T-helper 9 cell (primary cell): ENCODE measurements at places on chromosomes 16 and 17.

- no peak for DNase-seq
Observed at GRCh38 chr16:2031081-2031577, 4.4 kb downstream of the NHERF2 start.

GRCh38 chr17:53061446-53061845 is 761.3 kb upstream of the KIF2B start:
- DNase-seq: no peak

GRCh38 chr16:28149011-28149888 is 62.5 kb downstream of the XPO6 start:
- DNase-seq: no peak

DNA sequence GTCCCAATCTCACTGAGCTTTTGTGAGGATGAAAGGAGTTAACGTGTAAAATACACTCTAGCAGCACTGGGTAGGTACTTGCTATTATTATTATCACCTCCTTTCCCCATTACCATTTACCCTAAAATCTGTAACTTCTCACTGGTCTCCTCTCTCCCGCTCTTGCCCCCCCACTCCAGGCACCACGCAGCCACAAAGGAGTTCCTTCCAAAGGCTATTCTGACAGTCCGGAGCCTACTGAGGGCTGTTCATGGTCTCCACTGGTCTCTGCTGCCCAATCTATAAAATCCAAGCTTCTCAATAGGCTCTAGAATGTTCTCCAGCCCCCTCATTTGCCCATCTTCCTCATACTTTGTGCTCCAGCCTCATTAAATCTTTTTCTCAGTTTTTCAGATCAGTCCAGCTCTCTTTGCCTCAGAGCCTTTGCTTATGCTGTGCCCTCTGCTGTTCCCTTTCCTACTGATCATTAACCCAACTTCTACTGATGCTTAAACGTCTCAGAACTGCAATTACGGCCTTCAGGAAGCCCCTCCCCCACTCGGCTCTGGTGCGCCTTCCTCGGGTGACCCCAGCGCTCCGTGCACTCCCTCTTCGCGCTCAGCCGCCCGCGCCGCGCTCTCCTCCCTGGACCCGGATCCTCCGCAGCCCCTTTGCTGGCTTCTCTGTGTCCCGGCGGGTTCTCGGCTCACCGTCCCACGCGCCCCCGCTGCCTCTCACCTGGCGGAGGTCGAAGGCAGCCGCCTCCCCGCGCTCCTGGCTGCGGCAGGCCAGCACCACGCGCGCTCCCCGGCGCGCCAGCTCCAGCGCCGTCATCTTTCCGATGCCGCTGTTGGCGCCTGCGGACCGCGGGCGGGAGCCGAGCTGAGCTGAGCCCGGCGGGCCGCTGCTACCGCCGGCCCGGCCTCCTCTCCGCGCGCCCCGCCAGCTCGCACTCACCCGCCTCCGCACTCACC is 737 bp downstream of the DHRS13 start:
- peak; percentile 39 for DNase-seq

- DNase-seq: no peak
Observed at GRCh38 chr16:47503936-47504335, 42.8 kb downstream of the PHKB start.

DNA sequence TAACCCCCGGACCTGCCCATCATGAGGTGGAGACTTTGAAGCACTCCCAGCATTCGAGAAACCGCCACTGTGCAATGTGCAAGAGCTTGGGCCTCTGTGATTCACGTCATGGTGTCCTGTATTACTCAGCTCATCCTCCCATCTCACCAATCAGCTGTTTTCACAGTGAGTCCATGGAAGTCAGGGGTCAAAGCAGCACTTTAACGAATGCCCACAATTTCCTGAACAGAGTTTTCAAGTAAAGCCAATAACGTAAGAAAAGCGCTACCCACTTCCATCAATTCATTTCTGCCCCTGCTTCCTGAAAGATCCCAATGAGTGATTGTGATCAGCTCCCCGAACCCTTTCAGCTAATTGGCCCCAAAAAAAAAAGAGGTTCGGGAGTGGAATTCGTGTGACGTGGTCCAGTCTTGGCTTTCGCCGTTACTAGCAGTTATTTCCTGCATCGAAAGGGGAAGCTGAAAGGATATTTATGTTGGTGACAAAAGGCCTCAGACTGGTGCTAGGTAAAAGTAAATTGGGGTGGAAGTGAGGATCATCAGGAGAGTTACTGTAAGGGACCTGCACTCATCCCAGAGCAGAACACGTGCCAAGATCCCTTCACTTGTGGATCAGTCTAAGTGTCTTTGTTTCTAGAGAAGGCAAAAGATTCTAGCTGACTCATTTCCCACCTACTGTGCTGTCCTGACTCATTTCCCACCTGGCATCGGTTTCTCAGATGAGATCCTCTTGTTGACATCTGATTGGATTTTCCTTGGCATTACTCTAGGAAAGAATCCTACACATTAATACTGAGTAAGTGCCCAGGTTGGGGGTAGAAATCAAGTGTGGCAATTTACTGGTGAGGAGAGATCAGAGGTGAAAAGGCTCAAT is 136.7 kb upstream of the NUDT7 start:
- no peak for DNase-seq

DNA sequence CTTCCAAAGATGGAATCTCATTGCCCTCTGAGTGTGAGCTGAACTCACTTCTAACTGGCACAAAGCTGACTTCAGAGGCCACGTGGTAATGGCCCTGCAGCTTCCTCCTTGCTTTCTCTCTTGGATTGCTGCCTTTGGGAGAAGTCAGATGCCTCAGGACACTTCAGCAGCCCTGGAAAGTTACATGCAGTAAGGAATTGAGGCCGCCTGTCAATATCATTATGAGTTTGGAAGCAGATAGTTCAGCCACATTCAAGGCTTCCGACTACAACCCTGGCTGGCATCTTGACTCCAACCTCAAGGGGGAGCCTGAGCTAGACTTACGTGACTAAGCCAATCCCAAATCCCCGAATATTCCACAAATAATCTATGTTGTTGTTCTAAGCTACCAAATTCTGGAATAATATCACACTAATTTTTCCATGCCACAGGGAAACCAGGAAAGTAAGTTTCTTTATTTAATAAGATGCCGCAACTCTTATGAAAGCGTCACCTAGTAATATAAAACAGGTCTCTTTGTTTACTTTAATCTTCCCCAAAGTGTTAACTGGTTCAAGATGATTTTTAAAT is 13.6 kb downstream of the CEP20 start:
- no peak for DNase-seq

- no peak for DNase-seq
Observed at GRCh38 chr17:44203731-44204440, 4.2 kb upstream of the ATXN7L3 start.
